ENCODE measurements at places on chromosomes 5 and 9.

GRCh38 chr9:135229701-135230385, 142.4 kb downstream of the OLFM1 start:
- no peak for DNase-seq

DNA sequence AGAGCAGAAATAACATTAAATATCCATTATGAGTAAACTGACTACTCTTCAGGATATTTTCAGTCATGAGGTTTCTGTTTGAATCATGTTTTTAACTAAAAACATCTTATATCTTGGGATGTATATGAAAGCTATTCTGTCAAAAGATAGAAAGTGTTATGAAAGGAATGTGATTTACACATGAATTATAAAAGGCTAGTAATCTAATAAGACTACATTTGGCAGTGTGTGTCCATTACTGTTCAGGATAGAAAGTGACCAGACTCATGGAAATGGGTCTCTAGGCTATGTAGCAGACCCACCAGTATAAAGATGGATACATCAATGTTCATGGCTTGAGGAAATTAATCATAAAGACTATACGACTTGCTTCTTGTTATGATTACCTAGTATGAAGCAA, 1328.2 kb upstream of the NUDT12 start:
- no peak for DNase-seq

DNA sequence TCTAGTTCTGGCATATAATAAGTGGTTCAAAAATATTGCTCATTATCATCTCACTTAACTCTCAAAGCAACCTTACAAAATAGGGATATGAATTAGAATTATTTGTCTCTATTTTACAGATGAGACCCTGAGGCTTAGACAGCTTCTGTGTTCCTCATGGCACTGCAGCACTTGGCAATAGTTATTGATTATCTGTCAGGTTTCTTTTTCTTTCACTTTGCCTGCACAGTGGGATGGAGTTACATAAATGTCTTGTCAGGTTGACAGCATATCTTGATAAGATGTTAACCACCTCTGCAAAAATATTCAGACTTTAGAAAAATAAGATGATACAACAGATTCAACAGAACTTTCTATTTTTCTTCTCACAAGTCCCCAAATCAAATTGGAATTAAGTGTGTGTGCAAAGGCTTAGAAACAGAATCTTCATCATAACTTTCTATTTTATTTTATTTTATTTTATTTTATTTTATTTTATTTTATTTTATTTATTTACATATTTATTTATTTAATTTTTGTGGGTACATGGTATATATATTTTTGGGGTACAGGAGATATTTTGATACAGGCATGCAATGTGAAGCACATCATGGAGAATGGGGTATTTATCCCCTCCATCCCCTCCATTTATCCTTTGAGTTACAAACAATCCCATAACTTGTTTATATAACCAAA, 17.7 kb downstream of the NSG2 start:
- DNase-seq, result no peak

GRCh38 chr5:80754900-80755299, 100.1 kb upstream of the DHFR start:
- peak; percentile 51 for DNase-seq

DNA sequence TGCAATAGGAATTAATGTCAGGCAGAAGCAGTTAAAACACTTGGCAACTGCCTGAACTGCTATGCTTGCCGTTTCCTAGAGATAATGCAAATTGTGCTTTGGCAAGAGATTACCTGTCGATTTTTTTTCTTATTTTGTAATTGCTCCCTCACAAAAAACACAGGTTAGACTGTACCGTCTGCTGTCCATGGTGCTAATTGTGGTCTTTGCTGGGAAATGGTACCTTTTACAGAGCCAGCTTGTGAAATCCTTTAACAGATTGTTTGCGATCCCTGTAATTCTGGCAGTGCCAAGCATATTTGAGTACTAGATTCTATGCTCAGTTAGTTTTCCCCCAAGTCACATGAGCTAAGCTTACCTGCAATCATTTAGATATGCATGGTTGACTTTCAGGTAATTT, 2125.8 kb upstream of the WWC1 start:
- no peak for DNase-seq

DNA sequence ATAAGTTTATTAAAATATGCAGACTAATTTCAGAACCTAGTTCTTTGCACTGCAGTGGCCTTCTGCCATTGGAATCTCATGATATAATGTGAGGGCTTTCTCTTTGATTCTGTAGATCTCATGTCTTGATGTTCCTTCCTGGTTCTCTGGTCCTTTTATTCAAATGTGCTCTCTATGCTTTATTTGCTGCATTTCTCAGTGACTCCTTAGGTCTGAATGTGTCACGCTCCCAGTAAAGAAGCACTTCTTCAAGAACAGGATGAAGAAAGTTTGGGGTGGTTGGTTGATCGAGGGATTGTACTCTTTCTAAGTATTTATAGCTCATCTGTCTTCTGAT, 122.6 kb downstream of the GDNF start:
- DNase-seq, result no peak

- DNase-seq, result no peak
Measured at GRCh38 chr9:135998410-135999071, 37.4 kb upstream of the UBAC1 start.

- DNase-seq, result no peak
Measured at GRCh38 chr9:88326936-88327335, 61.3 kb upstream of the SPIN1 start.

DNA sequence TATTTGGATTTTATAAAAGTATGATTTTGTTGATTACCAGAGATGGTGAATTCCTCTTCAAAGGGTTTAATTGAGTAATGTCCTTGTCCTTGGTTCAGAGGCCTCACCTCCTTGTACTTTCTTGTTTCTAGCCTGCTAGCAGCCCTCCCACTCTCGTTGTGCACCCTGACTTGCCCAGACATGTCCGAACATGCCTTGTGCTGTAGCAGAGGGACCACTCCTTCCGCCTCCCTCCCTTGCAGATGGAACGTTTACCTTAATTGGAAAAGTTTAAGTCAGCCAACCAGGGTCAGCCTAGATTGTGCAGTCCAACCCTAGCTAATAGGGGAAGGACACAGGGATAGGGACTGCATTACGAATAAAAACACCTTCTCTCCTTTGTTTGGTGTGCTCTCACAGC, 406.9 kb upstream of the NMUR2 start:
- no peak for DNase-seq

GRCh38 chr9:113876151-113876992, at the start of gene ZNF618:
Gene ZNF618 (plus strand): TSS chr9:113876309. CDS start chr9:113876381, 72 bp downstream.
- peak; percentile 48 for DNase-seq

DNA sequence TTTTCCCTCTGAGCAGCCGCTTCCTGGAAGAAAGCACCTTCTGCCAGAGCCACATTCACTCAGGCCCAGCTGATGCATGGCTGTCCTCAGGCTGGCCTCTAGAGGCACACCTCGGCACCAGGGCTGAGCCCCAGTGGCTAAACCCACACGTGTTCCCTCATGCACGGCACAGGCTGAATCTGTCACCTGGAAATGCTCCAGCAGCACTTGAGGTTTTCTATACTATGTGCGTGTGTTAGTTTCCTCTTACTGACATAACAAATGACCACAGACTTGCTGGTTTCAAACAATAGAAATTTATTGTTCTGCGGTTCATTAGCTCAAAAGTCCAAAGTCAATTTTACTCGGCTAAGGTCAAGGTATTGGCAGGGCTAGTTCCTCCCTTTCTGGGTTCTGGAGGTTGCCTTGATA, 141.4 kb downstream of the LRRC70 start:
- DNase-seq, result peak; percentile 24

- DNase-seq, result no peak
Measured at GRCh38 chr5:119420169-119420568, 32.1 kb upstream of the HSD17B4 start.

Data from OCI-LY7 (cell line).